Mesendoderm (in vitro differentiated cells): ENCODE measurements at places on chromosomes 16 and 17.

DNA sequence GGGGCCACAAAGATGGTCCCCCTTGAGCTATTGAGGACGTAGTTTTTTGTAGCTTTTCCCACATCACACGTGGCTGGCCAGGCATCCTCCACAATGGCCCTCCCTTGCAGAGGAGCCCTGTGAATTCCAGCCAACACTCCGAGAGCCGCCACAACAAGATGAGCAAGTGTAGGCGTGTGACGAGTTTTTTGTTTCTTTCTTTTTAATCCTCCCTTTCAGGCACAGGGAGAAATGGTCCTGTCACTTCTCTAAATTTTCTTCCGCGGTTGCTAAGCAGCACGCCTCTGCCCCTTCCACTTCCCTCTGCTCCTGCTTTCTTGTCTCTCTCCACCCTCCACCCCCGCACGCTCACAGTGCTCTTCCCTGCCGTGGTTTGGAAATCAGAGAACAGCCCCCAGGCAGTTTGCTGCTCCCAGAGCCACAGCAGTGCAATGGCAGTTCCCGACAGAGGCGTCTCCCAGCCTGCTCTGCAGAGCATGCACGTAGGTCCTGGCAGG is 68.0 kb upstream of the MRTFB start:
- peak; percentile 94 for DNase-seq

- no peak for DNase-seq
These were observed 5.8 kb downstream of the CACNA1H start for GRCh38 chr16:1158456-1159324.

- DNase-seq, result no peak
These were observed 24.0 kb downstream of the MYO19 start for GRCh38 chr17:36510636-36511035.

DNA sequence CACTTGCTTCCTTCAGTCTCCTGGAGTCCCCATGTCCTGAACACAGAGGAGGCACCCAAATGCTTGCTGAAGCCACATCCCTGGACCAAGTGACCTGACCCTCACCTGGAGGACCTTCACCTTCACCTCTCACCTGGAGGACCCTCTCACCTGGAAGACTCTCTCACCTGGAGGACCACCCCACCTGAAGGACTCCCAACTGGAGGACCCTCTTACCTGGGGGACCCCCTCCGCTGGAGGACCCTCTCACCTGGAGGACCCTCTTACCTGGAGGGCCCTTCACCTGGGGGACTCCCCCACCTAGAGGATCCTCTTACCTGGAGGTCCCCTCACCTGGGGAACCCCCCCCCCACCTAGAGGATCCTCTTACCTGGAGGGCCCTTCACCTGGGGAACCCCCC is 573 bp upstream of the CDK10 start:
- no peak for DNase-seq

- DNase-seq, result no peak
These were observed 5.0 kb upstream of the CAPN15 start for GRCh38 chr16:522320-523096.
